ENCODE measurements at places on chromosomes 13 and 19.

- DNase-seq, result no peak
Measured at GRCh38 chr19:41339936-41340335, 13.8 kb downstream of the TGFB1 start.

GRCh38 chr13:68030152-68030809 lies 800.1 kb upstream of the PCDH9 start:
- DNase-seq, result no peak

DNA sequence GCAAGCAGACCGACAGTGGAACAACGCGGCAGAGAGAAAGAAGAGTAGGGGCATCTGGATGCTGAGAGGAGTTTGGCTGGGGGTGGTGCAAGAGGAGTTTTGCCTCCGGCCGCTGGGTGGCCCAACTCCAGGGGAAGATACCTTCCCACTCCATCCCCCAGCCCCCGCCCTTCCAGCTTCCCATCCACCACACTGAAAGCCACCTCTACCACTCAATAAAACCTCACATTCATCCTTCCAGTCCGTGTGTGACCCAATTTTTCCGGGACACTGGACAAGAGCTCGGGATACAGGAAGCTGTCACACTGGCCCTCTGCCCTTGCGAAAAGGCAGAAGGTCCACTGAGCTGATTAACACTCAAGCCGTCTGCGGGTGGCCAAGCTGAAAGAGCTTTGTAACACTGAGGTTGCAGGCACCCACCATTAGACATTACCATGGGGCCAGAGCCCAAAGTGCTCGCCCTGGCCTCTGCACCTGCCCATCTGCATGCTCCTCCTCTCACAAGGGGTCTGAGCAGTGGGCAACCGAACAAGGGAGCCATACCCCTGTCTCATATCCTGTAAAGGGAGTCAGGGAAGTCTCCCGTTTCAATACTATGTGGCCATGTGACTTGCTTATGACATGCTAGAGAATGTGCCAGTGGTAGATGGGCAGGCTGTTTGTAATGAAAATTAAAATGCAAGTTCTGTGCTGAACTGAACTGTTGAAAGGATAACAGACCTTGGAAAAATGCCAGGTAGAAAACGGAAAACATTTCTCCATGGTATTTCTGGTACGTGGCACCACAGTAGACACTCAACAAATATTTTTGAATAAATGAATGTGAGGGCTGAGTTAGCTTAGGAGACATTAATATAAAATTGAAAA lies 205.1 kb upstream of the STARD13 start:
- no peak for DNase-seq

DNA sequence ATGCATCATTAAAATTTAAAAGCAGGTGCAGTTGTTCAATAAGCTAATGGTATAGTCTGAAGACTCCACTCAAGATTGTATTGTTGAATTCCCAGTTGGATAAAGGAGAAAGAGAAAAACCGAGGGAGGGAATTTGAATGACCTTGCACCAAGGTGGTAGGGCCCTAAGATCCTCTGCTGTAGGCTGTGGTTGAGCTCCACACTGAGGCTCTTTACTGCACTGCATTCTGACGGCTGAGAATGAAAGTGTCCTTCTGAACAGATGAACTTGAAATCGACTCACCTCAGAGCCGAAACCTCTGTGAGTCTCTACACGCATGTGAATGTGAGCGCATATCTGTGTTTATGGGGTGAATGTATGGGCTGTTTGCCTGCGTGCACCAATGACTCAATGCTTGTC lies 388.9 kb upstream of the DACH1 start:
- no peak for DNase-seq

- no peak for DNase-seq
Measured at GRCh38 chr19:21202865-21203494, 61.1 kb downstream of the ZNF431 start.

- no peak for DNase-seq
Measured at GRCh38 chr13:48892688-48893075, 83.0 kb upstream of the FNDC3A start.

- no peak for DNase-seq
Measured at GRCh38 chr19:46197314-46198070, 32.0 kb upstream of the IGFL1 start.

DNA sequence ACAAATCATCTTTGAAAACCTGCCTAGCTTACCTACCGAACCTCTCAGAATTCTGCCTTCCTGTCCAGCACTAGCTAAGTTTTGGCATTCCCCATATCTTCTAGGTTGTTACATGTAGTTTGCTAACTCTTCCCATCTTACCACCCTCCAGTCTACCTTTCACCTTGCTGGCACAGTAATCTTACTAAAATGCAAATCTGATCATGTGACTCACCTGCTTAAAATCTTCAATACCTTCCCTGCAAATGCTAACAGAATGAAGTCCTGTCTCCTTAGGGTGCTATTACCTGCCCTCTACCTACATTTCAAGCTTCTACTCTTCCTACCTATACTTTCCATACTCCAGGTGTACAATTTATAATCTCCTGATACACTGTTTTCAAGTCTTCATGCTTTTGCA lies 30.4 kb downstream of the INTS6 start:
- DNase-seq, result no peak

All from T1000 (cell line).